COR-L47 (cell line): ENCODE measurements at places on chromosomes 16 and 17.

DNA sequence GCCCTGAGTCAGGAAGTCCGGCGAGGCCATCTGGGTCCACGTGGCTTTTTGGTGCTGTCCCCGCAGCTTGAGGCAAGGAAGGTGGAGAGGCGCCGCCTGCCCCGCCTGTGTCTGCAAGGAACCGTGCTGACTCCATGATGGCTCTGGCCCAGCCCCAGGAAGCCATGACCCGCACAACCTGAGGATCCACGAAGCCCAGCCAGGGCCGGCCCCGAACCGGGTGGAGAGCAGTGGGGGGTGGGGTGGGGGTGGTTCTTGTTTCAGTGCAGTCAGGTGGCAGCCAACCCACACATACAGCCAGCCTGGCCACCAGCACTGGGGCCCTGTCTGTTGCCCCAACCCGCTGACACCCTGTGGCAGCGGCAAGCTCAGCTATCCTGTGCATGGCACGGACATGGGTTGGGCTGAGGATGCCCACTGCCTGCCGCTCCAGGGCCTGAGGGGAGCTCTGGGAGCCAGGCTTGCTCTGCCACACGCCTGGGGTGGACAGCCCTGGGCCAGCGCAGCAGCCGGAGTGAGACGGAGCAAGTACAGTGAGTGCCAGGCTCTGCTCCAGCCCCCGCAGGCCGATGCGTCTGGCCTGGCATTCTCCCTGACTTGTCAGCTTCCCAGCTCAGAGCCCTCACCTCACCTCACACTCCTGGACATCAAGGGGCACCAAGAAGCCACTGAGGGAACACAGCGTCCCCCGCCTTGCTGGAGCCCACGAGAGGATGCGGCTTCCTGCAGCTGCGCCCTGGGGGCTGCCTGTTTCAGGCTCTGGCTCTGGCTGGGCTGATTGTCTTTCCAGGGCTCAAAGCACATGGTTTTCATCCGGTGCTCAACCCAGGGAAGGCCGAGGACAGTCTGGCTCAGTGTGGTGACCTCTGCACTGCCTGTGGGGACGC is 68.8 kb downstream of the LMF1 start:
- DNase-seq, result no peak

DNA sequence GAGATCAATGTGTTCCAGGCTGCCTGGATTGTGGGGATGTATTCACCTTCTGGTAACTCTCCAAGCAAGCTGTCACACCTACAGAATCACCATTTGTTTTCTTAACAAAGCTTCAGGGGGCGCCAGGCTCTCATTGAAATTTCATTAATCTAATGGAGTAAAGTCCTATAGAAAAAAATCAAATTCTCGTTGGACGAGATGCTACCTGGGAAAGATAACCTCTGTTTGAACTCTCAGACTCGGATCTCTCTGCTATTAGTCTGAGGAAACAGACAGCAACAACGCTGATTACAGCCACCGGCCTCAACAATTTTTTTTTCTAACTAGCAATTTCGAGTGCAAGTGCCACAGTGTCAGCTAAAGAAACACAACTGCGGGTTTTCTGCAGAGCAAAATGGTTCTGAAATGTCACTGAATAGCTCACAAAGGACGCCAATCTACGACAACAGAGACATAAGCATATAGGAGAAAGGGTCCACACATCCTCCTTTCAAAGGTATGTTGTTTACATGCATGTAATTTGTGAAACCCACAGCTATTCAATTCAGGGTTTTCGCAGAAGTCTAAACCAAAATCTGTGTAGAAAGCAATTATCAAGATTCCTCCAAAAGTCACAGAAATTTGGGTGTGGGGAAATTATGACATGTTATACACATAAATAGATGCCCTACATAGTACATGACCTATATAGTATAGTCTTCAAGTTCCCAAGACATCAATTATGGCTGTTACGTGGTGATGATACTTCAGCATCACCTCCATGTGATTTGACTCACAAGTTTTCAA is 135.8 kb downstream of the SKAP1 start:
- no peak for DNase-seq

GRCh38 chr17:6162216-6162615 is 92.0 kb downstream of the WSCD1 start:
- DNase-seq, result no peak

GRCh38 chr17:29630630-29631193 is 8.0 kb upstream of the CORO6 start:
- no peak for DNase-seq

DNA sequence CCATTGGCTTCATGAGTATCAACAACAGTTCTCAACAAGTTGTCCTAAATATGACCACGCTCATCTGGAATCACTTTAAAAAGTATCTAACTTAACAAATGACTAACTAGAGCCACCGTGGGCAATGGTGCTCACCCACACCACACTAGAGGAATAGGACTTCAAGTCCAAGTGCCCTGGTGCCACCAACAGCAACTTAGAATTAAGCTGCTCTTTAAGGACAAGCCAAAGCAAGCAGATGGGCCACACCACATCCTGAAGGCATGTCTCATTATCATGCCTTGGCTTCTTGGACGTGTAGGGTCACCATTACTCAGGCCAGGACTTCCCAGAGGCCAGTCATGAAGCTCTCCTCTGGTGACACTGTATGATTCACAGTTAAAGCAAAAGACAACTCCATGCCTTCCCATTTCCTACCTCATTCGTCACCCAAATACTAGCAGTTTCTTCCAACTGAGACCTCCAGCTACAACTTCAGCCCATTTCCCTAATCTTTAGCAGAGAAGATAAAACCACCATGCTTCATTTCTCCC is 9.4 kb upstream of the SLC6A4 start:
- DNase-seq, result no peak

- no peak for DNase-seq
Measured at GRCh38 chr17:43559161-43559816, 13.1 kb upstream of the ETV4 start.

DNA sequence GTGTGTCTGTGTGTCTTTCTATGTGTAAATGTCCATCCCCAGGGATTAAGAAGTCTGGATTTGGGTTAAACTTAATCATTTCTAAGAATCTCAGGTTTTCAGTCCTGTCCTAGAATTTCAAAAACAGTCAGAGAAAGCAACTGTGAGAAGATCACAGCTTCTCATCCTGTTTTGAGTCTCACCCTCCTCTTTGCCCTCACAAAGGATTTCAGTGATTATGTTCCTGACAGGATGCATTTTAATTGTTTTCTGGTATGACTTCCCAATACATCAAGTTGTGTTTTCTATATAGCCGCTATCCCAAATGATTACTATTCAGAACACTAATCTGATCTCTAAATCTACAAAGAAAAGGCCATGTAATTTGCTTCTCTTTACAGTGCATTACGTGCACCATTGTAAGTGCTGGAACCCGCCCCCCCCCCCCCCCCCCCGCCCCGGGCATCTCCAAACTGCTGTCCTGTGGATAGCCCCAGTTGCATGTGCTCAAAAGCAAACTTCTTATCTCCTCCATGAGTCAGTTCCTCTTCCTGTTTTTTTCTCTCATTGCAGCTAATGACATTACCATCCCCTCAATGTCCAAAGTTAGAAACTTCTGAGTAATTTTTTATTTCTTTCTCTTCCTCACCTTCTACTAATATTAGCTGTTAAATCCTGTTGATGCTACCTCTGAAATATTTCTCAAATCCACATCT is 73.9 kb downstream of the CDH13 start:
- no peak for DNase-seq

DNA sequence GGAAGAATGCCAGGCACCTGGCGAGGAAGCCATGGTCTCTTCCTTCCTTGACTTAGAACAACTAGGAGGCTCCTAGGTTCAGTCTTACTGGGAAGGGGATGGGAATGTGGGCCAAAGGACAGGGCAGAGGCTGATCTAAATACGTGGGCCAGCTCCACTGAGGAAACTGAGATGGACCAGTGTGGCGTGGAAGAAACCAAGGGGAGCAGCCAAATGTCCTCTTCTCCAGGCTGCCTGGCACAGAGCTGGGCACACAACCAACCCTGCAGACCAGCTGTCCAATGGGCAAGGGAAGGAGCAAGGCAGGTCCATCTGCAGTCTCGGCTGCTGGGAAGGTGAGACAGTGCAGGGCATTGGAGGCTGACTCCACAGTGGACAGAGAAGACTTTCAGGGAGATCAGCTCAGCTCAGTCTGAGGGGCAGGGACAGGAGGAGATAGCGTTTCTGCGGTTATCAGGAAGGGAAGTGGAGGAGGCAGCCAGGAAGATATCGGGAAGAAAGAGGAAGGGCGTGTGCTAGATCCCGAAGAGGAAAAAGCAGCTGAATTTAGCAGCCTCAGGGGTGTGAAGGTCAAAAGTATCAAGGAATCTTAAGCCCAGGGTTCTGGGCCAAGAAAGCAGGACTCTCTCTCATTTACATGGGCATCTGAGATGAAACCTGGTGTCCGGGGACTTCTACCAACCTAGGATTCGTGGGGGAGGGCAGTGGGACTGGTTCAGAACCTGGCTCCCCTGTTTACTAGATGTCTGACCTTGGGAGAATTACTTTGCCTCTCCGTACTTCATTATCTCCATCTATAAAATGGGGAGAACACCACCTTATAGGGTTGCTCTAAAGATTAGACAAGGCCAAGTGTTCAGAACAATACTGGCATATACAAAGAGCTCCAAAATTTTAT is 1.8 kb downstream of the KIFC3 start:
- no peak for DNase-seq

GRCh38 chr16:88927010-88927409 is 50.0 kb downstream of the CBFA2T3 start:
- DNase-seq, result no peak

- no peak for DNase-seq
Measured at GRCh38 chr16:75495076-75495674, at the start of gene CHST6. TSS of gene CHST6 (minus strand) at chr16:75495441. CDS start at chr16:75479828, 15,613 bp downstream.

DNA sequence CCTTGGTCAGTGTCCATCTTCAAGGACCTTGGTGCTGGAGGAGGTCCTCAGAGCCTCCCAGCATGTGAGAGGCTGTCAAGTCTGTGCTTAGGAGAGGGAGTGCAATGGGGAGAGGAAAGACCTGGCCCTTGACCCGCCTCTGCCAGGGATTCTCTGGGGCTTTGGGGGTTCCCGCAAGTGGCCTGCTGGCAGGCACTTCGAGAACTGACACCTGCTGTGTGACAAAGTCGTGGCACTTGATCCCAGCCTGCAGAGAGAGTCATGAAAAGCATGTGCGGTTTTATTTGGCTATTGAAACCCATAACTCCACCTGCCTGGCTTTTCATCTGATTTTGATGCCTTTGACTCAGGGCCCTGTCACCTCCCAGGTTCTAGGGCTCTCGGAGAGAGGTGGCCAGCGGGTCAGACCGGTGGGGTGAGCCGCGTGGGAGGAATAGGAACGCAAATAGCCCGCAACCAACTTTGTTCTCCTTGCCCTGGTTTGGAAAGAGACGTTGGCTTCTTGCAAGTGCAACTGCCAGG is 42.8 kb upstream of the GSE1 start:
- no peak for DNase-seq

DNA sequence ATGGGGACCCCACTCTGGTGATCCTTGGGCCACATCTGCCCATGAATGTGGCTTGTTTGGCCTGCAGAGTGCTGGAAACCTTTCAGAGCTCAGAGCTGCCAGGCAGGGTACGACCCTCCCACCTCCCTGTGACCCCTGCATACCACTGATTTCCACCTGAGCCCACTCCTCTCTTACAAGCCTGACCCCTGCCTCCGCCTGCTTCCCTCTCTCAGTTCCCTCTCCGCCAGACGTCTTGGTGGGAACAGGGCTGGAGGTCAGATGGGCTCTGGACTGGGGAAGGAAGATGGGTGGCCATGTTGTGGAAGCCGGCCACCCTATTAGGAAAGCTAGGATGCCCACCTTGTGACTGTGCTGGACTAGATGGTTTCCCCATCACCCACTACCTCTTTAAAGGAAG is 185.1 kb downstream of the KATNIP start:
- no peak for DNase-seq

- no peak for DNase-seq
Measured at GRCh38 chr17:9472094-9472493, 103.5 kb downstream of the STX8 start.

DNA sequence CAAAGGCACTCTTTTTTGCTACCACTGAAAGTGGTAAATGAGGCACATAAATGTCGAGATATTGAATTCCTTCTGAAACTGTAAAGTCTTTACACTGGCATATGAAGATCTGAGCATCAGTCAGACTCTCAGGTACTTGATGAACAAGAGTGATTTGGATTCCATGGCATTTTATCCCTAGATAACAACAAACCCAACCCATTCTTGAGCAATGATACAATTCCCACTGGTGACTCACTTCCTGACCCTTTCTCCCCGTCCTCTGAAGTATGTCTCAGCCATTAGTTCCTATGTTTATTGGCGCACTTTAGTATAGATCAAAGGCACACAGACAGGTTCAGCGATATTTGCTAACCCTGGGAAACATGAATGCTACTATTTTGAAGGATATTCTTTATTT is 147.0 kb upstream of the RBFOX1 start:
- DNase-seq, result no peak

DNA sequence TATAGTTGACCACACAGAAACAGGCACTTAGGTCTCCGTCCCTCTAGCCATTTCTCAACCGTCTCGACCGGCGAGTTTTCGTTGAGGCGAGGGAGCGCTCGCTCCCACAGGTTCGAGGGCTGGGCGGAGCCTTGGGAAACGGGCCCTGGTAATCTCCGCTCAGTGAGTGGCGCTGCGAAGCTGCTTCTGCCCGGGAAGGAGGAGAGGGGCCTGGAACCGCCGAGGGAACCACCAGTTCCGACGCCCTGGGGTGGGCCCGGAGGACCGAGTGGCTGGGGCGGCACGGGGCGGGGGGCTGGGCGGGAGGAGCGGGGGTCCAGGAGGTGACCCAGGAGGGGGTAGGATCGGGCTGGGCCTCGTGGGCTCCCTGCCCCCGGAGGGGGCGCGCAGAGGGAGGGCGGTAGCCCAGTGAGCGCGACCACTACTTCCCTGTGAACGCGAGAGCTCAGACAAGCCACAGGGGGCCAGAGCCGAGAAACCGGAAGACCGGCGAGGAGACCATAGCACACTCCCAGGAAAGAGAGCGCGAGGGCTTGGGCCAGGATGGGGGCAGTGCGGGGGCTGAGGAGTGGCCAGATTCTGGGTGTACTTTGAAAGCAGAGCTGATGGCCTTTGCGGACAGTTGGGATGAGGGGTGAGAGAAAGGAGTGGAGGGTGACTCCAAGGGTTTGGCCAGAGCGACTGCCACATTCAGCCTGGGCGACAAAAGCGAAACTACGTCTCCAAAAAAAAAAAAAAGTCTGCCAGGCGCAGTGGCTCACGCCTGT is 29.9 kb upstream of the ARL4D start:
- peak; percentile 87 for DNase-seq

GRCh38 chr16:84095466-84095865 is 21.3 kb downstream of the MBTPS1 start:
- DNase-seq, result no peak
